WTC11 (cell line): ENCODE measurements at places on chromosomes 6 and 20.

DNA sequence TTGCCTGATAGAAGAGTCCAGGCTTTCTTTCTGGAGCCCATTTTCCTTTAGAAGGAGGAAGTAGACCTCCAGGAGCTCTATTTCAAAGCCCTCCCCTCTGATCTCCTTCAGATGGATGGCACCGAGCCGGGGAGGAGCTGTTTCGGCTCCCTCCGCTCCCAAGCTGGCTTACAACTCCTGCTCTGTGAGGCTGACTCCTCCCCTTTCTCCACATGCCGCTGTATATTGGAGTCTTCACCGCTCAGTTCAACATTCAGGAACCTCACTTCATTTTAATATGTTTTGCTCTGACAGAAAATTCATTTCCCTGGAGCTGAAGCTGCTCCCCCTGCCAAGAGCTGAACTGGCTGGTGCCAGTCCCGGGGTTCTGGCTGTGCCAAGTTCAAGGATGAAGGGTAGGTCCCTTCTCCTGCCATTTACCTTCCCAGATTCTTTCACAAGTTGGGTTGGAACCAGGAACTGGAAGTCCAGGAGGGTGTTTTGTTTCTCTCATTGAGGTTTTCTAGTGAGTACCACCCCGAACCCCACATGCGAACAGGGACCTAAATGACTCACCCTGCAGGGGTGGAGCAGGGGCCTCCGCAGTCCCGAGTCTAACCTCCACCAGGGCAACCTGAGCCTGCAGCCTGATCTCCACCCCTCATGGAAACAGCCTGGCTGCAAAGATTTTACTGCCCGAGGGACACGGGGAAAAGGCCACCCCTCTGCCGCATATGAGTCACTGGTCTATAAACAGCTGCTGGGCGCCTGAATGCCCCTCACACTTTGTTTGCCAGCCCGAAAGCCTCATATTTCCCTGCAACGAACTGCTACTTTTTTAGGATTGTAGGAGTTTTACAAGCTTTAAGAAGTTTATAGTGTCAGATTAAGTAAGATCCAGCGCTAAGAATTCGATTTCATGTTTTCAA lies 68.6 kb upstream of the FOXA2 start:
- DNase-seq: peak; percentile 34

DNA sequence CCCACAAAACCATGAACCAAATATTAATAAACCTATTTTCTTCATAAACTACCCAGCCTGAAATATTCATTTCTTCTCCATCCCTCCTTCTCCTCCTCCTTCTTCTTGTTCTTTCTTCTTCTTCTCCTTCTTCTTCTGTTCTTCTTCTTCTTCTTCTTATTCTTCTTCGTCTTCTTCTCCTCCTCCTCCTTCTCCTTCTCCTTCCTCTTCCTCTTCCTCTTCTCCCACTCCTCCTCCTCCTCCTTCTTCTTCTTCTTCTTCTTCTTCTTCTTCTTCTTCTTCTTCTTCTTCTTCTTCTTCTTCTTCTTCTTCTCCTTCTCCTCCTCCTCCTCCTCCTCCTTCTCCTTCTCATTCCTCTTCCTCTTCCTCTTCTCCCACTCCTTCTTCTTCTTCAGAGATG lies 5.0 kb upstream of the TMEM74B start:
- no peak for DNase-seq

DNA sequence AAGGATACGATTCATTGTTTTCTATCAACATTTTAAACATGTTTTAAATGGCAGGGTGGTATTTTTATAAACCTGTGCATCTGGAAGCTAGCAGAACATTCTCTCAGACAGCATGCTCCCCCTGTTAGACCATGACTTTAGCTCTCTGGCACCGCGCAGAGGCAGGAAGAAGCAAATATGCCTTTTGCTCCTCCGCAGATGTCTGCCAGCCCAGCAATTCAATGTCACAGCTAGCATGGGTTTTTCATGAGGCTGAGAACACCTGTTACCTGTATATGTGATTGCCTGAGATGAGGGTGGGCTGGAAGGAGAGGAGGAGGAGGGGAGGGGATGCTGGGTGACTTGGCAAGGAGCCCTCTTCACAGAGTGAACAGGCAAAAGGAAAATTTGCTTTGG lies 6.7 kb downstream of the MTCH1 start:
- no peak for DNase-seq

DNA sequence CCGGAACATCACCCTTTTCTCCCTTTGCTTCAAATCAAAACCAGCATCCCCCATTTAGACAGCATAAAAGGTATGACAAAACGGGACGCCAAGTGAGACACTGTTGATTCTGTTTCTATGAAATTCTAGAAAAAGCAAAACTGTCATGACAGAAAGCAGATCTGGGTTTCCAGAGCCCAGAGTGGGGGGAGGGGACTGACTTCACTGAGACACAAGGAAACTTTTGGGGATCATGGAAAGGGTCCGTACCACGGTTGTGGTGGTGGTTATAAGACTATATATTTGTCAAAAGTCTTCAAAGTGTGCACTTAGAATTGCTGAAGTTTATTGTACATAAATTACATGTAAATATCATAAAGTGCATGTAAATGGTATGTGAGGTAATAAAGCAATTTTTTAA lies 82.6 kb downstream of the SLC22A3 start:
- no peak for DNase-seq

- no peak for DNase-seq
Observed at GRCh38 chr20:25453035-25453810, 45.8 kb downstream of the GINS1 start.

GRCh38 chr20:59421089-59421488 lies 120.7 kb downstream of the EDN3 start:
- no peak for DNase-seq

DNA sequence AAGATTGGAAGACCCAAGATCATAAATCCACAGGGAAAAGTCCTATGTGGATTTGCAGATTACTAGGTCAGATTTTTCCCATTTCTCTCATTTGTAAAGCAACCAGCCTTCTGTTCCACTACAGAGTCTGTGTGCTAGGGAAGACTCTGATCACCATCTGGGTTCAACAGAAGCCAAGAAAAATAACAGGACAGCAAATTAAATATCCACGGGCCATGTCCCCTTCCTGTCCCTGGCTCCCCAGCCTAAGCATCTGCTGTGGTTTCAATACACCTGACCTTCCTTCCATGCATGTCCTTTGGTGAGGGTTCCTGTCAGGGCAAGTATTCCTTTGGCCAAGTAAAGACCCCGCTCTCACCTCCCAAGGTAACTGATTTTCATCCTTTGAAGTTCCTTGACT lies 558.8 kb downstream of the KIF16B start:
- DNase-seq: no peak

- no peak for DNase-seq
Observed at GRCh38 chr20:16945619-16946018, 197.5 kb downstream of the OTOR start.

- DNase-seq: no peak
Observed at GRCh38 chr6:79313254-79313653, 78.8 kb upstream of the HMGN3 start.

DNA sequence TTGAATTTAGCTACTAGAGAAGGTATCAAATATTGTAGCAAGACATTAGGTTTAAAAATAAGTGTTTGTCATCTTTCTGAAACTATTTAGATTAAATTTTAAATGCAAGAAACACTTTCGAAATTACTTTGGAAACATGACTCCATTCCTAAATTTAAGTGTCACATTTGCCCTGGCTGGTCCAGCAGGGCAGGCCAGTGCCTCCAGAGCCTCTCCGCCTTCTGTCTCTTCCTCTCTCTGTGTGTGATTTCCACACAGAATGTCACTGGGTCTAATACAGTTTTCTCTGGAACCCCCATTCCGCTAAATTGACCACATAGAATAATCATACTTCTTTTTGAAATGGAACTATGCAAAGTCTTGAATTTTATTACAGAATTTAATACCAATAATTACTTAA lies 111.5 kb downstream of the SOBP start:
- no peak for DNase-seq

DNA sequence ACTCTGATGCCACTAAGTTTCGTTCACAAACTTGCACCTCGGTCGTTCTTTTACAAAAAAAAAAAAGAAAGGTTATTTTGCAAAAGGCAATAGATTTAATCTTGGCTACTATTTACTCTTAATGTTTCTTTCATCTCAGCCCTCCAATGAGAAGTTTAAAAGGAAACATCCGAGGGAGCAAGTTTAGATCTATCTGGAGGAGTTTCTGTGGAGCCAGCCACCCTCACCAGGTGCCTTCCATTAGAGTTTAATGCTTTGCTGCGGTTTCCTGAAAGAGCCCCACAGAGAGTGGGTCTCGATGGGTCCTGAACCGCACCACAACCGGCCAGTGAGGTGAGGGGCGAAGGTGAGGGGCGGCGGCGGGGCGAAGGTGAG lies 632 bp downstream of the PRKN start:
- no peak for DNase-seq

DNA sequence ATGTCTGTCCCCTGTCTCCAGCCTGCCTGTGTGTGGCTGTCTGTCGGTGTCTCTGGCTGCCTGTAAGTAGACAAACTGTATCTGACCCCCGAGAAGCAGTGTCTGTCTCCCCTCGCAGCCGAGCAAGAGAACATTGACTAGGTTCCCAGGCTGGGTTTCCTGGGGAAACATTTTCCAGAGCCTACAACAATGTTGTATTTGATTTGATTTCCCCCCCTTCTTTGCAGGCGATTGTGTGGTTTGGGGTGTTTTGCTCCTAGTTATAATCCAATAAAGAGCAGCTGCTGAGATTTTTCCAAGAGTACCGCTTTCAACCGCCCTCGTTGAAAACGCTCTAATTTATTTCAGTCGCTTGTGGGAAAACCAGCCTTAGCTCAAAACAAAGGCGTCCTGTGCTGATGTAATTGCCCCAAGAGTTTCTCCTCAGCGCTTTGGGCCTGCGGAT lies 92.6 kb downstream of the CDC5L start:
- no peak for DNase-seq

DNA sequence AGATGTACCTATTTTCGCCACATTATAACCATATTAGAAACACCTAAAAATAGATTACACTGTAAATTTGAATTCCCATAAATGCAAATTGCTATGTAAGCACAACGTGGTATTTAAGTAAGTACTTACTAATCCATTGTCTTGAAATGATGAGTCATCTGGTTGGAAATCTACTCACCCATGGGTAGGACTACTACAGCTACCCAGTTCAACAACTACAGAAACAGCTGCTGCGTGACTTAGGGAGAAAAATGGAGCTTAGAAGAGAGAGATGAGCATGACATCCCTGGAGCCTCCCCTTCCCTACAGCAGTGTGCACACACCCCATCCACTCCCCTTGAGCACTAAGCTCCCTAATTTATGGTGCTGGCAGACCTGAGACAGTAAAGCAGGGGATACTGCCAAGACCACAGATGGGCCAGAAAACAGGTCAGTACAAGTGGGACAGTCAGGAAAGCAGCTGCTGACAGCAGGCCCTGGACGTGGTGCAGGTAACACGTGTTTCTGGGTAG lies 26.9 kb downstream of the RRAGD start:
- DNase-seq: no peak

DNA sequence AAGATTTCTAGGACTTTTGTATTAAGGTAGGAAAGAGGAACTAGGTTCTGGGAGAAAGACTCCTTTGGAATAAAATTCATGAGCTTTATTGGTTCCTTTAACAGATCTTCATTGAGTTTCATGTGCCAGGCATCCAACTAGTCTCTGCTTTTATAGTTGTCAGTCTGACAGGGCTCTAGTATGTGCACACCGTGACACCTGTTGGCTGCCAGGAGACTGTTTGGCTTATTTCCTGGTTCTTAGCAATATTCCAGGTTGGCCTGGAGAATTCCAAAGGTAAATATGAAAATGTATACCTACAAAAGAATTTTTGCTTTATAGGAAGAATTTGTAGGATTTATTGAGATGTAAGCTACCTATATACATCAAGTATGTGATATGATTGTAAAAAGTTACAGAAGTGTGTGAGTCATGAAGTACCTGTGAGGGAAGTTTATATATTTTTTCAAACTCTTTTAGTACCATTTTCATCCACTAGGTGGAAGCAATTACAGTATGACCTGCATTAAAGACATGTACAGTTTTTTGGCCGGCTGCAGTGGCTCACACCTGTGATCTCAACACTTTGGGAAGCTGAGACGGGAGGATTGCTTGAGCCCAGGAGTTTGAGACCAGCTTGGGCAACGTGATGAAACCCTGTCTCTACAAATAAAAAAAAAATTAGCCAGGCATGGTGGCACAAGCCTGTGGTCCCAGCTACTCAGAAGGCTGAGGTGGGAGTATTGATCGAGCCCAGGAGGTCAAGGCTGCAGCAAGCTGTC lies 35.2 kb downstream of the NDUFAF5 start:
- DNase-seq: peak; percentile 20

GRCh38 chr6:36735110-36736071 lies 37.8 kb downstream of the RAB44 start:
- DNase-seq: no peak

GRCh38 chr6:144477396-144477795 lies 192.3 kb downstream of the UTRN start:
- no peak for DNase-seq

GRCh38 chr20:49699200-49699992 lies 14.3 kb downstream of the B4GALT5 start:
- no peak for DNase-seq

GRCh38 chr6:138428944-138429598 lies 25.0 kb downstream of the HEBP2 start:
- no peak for DNase-seq

GRCh38 chr6:41733707-41734665 lies 1.4 kb downstream of the TFEB start:
- DNase-seq: peak; percentile 80

- peak; percentile 46 for DNase-seq
Observed at GRCh38 chr6:13398421-13398994, 70.2 kb upstream of the TBC1D7 start.

DNA sequence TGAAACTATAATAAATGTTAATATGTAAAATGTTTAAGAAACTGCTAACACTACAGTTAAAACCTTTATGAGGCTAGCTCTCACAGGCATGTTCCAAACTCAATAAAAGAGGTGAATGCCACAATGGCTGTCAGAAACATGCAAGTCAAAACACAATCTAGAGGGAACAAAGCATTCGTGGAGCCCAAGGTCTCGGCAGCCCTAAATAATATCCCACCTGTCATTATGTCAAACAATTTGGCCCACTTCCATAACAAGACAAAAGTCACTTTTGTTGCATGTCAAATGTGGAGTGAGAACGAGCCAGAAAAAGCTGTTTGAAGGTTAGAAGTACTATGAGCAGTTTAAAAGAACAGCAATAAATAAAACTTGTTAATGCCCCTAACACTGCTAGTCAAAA lies 181.9 kb downstream of the GMDS start:
- no peak for DNase-seq

GRCh38 chr20:23193801-23194384 lies 107.8 kb upstream of the CD93 start:
- DNase-seq: no peak

DNA sequence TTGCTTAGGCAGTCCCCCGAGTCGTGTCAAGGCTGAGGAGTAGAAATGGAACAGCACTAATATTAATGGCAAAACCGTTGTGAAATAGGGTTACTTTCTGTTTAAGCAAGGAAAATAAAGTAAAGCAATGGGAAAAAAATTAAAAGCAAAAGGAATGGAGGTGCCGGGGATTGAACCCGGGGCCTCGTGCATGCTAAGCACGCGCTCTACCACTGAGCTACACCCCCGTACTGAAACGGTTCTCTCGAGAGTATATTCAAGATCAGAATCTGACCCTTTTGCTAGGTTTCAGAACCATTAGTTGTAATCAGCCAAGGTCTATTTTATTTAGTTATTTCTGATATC lies 85.5 kb downstream of the TRIM27 start:
- DNase-seq: peak; percentile 40

- no peak for DNase-seq
Observed at GRCh38 chr6:10429638-10430427, 15.0 kb upstream of the TFAP2A start.
